ENCODE measurements at places on chromosomes 5 and 9.

GRCh38 chr5:1666812-1667588 is 132.6 kb downstream of the MRPL36 start:
- DNase-seq, result no peak

DNA sequence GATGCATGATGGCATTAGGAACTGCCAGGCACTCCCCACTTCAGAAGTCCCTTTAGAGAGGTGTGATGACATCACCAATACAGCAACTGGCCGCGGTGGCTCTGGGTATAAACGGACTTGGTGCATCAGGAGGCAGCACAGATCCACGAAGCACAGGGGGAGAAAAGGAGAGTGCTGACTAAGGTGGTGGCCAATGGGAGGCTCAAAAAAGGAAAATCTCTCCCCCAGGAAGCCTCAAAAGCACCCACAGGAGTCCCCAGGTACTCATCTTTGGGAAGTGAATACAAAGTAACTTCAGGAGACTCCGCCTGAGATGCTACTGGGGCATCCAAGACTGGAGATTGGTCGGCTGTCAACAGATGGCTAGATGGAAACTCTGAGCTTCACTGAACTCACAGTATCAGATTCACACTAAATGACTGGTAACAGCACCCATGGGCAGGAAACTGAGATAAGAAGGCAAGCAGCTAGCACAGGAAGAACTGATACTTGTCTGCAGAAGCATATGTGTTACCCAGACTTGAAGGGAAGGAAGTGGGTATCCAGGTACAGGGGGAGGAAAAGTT is 7.6 kb downstream of the TTC39B start:
- DNase-seq, result no peak

DNA sequence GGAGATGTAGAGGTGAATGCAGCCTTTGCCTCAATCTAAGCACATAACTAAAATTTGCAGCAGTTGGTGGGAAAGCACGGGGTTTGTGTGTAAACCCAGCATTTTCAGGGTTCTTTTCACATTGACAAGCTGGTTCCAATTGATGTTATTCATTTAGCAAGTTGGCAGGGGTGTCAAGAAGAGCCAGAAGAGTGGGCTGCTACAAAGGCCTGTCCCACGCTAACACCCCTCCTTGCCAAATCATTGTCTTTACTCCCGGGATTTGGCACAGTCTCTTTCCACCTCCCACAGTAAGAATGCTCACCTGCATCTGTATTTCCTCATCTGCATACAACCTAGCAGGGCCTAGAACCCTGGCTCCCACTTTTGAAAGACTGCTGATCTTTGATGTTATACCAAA is 11.8 kb downstream of the RGMB start:
- DNase-seq, result no peak

GRCh38 chr5:39772307-39772706 is 347.5 kb upstream of the DAB2 start:
- no peak for DNase-seq

DNA sequence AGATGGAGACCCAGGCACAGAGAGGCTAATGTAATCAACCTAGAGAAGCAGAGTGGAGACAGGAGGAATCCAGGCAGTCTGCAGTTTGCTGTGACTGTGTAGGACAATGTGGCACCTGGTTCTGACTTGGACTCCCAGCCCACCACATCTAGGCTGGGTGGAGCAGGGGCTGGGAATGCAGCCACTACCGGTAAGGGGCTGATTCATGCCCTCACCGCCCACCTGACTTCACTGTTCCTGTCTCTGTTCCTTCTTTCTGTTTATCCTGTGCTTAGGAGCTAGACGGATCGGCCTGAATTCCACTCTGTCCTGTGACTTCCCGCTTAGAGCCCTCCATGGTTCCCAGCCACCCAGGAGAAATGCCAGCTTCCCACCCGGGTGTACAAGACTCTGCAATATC is 2.6 kb downstream of the PDLIM4 start:
- DNase-seq, result no peak

DNA sequence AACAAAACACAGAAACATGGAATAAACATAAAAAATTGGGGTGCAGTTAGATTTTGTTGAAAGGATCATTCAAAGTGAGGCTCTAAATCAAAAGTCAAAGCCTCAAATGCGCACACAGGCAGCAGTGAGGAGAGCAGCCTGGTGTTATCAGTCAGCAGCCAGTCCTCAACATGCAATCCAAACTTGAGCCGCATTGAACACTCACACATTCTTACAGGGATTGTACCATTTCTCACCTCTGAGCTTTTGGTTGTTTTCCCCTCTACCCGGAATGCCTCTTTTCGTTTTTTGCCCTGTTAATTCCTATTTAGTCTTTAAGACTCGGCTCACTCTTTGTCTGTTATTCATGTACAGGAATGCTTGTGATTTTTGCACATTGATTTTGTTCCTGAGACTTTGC is 81.1 kb upstream of the PUM3 start:
- DNase-seq, result no peak

DNA sequence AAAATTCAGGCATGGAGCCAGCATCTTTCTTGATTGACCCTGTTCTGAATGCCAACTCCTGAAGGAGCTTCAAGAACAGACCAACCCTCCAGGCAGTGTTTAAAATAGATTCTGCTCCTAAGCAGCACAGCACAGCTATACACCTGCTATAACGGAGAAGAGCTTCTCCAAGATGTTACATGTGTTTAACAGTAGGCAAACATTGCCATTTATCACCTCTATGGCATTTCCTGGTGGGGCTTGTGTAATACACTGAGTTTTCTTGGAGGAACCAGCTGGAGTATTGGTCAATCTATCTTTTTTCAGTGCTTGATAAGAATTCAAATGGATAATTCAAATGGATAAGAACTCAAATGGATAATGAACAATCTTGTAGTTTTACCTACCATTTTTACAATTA is 615.1 kb downstream of the CDH12 start:
- DNase-seq, result no peak

- DNase-seq, result no peak
Observed at GRCh38 chr5:154559398-154560276, 81.6 kb upstream of the HAND1 start.

DNA sequence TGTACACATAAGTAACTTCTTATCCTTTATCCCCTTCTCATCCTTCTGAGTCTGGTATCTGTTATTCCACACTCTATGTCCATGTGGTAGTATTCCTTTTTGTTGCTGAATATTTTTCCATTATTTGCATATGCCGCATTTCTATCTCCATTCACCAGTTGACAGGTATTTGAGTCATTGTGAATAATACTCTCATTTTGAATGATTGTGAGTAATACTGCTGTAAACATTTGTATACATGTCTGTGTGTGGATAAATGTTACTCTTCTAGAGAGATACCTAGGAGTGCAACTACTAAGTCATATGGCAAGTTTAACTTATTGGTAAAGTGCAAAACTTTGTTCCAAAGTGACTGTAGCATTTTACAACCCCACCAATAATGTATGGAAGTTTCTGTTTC is 15.6 kb downstream of the RIC1 start:
- no peak for DNase-seq

DNA sequence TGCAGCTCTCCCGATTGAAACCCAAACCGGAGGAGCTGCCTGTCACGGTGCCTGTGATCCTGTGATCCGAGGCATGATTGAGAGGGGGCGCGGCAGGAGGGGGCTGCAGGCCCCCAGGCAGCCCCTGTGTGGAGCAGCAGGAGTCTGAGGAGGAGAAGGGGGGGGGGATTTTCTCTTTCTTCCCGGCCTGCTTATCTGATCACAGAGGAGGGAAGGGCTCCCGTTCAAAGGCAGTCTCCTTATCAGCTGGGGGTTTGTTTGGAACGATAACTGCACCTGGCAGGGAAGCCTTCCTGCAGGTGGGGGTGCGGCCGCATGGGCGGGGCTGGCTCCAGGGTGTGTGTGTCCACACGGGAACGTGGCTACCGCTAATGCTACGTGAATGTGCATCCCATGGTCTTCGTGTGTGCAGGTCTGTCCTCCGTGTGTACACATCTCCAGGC is 38.4 kb downstream of the LMX1B start:
- no peak for DNase-seq

DNA sequence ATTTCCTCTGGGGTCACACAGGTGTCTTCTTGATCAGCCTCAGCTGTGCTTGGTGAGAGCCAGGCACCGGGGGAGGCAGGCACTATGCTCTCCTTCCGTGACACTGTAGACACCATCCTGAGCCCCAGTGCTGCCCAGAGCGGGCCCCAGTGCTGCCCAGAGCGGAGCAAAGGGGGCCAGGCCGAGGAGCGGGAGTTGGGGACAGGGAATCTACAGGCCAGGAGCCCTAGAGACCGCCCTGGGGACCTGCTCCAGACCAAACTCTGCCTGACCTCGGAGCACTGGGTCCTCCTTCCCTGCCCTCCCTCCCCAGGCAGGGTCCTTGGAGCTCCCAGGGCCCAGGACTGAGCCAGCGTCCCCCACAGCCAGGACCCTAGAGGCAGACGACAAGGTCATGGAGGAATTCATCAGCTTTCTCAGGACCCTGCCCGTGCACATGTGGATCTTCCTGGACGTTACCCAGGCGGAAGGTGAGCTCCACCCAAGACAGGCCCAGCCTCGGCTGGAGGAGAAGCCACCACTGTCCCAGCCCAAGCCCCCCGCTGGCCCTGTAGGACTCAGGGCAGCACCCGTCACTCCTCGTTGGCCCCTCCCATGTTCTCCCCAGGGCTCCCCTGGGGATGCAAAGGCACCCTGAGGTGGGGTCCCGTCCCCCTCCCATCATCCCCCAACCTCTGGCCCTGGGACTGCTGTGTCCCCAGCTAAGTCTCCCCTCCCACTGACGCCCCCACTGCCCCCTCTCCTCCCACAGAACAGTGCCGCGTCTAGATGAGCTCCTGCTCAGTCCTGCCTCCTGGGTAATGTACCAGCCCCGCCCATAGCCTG is 30.2 kb downstream of the PAEP start:
- DNase-seq, result no peak

Data from AML-193 (cell line).